ENCODE measurements at places on chromosomes 7 and 10. TPM values are rescaled to one million over a fixed set of nuclear protein-coding genes. Genes with fewer than 3 reads are reported as not detected.

Gene SFTPA2
- total RNA-seq, result not detected

Gene CUZD1
- total RNA-seq, result 1.4 TPM

Gene ADCY1
- total RNA-seq, result 0.58 TPM

Gene LIPK
- total RNA-seq, result not detected

DNA sequence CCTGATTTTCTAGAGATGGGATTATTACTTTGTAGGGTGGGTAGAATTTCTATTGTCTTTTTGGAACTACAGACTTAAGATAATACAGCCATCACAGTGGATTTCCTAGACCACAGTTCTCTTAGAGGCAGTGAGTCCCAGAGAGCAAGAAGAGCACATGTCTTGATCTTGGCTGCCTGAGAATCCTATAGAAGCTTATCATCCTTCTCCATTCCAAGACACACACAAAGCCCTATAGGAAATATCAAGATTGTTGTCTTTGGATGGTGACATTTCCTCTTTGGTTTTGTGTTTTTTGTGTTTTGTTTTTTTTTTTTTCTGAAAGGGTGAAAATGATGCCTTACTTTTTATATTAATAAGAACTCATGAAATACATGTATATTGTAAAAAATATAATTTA is 143.1 kb downstream of the AHR start:
- no peak for DNase-seq

- DNase-seq, result no peak
Measured at GRCh38 chr10:95260909-95261552, 29.8 kb downstream of the PDLIM1 start.

Gene TBC1D12
- total RNA-seq, result 0.62 TPM

- no peak for DNase-seq
Measured at GRCh38 chr7:150412518-150413488, 33.7 kb downstream of the ZNF775 start.

Gene SOSTDC1
- not detected for total RNA-seq

GRCh38 chr10:133039107-133039802 is 48.5 kb upstream of the ADGRA1 start:
- DNase-seq, result no peak

DNA sequence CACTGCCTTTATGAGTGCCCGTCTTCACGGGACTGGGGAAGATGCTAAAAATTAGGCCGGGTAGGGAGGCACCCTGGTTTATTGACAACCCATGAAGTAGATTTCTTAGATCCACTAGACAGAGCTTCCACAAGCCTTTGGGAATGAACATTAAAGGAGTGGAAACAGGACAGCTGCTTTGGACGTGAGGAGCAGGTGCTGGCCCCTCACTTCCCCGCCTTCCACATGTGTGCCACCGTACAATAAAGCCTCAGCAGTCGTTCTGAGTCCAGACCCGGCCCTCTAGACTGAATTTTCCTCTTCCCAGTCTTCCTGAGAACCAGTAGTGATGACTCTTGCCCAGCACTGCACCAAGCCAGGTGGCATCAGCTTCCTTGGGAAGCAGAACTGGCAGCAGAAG is 282.4 kb downstream of the CELF2 start:
- no peak for DNase-seq

GRCh38 chr7:25594122-25594521 is 365.8 kb upstream of the NPVF start:
- DNase-seq, result no peak

Gene TCTN3
- 22.9 TPM for total RNA-seq

Measured in activated CD4-positive, alpha-beta memory T cell treated with anti-CD3 and anti-CD28 coated beads for 36 hours (primary cell).